ENCODE measurements at places on chromosomes 7 and 10. TPM values are rescaled to one million over a fixed set of nuclear protein-coding genes. Genes with fewer than 3 reads are reported as not detected.

Gene TLX1
- total RNA-seq: 0.15 TPM

Gene IL2RA
- total RNA-seq: not detected

Gene DNAJC12
- total RNA-seq: 4.2 TPM

Gene RBP3
- not detected for total RNA-seq

Gene KCNMA1
- 1.4 TPM for total RNA-seq

Gene STAMBPL1
- total RNA-seq: 0.61 TPM

Gene SMKR1
- not detected for total RNA-seq

Gene H2BK1
- total RNA-seq: not detected

Gene BICC1
- total RNA-seq: 1.3 TPM

Gene STAG3
- 1.1 TPM for total RNA-seq

Gene NSUN5
- 25.4 TPM for total RNA-seq

Gene ANAPC16
- total RNA-seq: 54.7 TPM

Gene LIPK
- not detected for total RNA-seq

Gene CTAGE6
- total RNA-seq: 0.46 TPM

Gene INPP5F
- 46.4 TPM for total RNA-seq

Gene WEE2
- not detected for total RNA-seq

Gene CUBN
- 4.9 TPM for total RNA-seq

Gene CLDN3
- 0.32 TPM for total RNA-seq

Gene IFIT2
- total RNA-seq: 0.97 TPM

Gene GFRA1
- 1.8 TPM for total RNA-seq

Gene NPS
- not detected for total RNA-seq

Gene MTURN
- 2.1 TPM for total RNA-seq

Gene AGAP6
- 2.9 TPM for total RNA-seq

Gene MYL10
- not detected for total RNA-seq

Gene SBDS
- total RNA-seq: 99.1 TPM

Gene ANTXRL
- total RNA-seq: not detected

Gene SDHAF3
- 18.1 TPM for total RNA-seq

Gene SLC18A3
- total RNA-seq: not detected

Gene SPDYE16
- not detected for total RNA-seq

Gene NEUROG3
- total RNA-seq: not detected

Gene ZNF425
- 1.2 TPM for total RNA-seq

Gene RELN
- total RNA-seq: 1.6 TPM

Gene LBX1
- not detected for total RNA-seq

Gene GIMAP4
- total RNA-seq: 332 TPM

Gene HDAC9
- 0.65 TPM for total RNA-seq

Gene CALML3
- not detected for total RNA-seq

Gene CRHR2
- not detected for total RNA-seq

Gene ENTPD1
- total RNA-seq: 24.0 TPM

Gene GIMAP5
- 8.1 TPM for total RNA-seq

Gene LRMDA
- 0.46 TPM for total RNA-seq

Gene PDE6C
- not detected for total RNA-seq

Gene TMED4
- total RNA-seq: 117 TPM

Gene WNT8B
- not detected for total RNA-seq

Gene PRKRIP1
- 18.5 TPM for total RNA-seq

Gene SPAM1
- not detected for total RNA-seq

Gene STOX1
- total RNA-seq: 0.30 TPM

Gene PTN
- 0.91 TPM for total RNA-seq

Gene GRID2IP
- not detected for total RNA-seq

Gene CYP2C18
- total RNA-seq: not detected

Gene PTPRZ1
- total RNA-seq: not detected
